ENCODE measurements at places on chromosomes 12 and 14.
A peak's percentile ranks its signal among the peaks of the same experiment; 100 is the strongest.

GRCh38 chr14:90956273-90956672 is 104.2 kb downstream of the RPS6KA5 start:
- DNase-seq, result no peak

GRCh38 chr14:63853831-63854293 is 1.1 kb downstream of the SYNE2 start:
- DNase-seq, result peak; percentile 33

- no peak for DNase-seq
Observed at GRCh38 chr14:93744876-93745275, 43.4 kb downstream of the PRIMA1 start.

DNA sequence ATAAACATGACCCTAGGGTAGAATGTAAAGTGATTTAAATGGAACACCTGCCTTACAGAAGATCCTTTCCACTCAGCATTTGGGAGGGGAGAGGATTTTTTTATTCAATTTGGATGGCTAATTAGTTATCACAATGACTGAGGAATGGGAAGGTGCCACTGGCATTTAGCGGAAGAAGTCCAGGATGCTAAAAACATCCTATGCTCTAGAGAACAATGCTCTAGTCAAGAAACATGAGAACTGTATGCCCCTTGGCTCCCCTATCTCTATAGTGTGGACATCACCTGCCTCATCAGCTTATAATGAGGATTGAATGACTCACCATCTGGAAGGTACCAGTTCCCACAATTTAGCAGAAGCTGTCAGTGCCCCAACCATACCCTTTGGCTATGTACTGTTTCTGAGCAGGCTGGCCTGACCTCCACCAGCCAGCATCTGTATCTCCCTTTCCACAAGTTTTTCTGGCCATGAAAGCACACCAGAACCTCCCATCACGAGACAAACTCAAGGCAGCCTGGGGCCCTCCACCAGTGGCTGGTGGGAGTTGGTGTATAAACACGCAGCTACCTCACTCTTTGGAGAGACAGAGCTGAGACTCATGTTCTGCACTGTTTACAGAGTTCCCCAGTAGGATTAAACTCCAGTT is 109.7 kb upstream of the VASH1 start:
- no peak for DNase-seq
